ENCODE measurements at places on chromosomes 11 and 22.

DNA sequence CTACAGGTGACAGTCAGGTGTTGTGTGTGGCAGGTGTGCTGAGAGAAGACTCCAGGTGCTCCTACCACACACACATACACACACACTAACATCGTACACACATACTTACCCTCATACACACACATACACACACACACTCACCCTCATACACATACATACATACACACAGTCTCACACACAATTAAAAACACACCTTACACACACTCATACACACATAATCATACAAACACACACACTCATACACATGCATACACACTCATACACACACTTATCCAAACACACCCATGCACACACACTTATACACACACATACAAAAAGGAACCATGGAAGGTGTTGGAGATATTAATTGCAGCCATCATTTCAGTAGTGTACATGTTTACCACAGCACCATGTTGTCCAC lies 4.6 kb downstream of the KRTAP5-3 start:
- DNase-seq: no peak

DNA sequence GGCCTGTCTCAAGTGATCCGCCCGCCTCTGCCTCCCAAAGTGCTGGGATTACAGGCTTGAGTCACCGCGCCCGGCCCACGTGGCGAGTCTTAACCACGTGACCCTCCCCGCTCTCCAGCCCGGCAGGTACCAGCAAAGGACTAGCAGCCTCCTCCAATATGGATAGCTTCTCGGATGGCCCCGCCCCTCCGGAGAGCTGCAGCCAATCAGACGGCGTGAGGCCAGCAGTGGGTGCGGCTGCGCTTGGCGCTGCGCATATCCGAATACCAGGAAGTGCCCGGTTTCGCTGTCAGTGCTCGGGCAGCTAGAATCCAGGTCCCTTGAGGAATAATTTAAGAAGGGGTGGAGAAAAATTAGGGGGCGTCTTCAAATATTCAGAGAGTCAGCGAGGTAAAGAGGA lies 14.7 kb upstream of the PISD start:
- peak; percentile 63 for DNase-seq

DNA sequence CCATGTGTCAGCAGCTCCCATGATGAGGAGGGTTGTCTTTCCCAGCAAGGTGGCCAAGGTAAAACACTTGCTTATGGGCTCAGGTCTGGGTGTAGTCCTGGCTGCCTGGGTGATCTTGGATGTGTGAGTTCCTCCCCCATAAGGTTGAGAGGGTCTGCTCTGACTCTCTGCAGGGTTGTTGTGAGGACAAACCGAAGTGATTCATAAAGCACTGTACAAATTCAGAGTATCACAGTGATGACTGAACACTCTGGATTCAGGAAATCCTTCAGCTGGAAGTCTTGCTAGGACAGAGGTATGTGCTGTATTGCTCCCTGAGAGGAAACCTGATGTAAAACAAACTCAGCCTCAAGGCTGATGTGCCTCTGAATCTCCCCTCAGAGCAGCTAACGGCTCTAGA lies 220.9 kb upstream of the PITPNB start:
- DNase-seq: peak; percentile 69

- no peak for DNase-seq
These were observed 2.5 kb downstream of the CELF1 start for GRCh38 chr11:47550288-47551047.

DNA sequence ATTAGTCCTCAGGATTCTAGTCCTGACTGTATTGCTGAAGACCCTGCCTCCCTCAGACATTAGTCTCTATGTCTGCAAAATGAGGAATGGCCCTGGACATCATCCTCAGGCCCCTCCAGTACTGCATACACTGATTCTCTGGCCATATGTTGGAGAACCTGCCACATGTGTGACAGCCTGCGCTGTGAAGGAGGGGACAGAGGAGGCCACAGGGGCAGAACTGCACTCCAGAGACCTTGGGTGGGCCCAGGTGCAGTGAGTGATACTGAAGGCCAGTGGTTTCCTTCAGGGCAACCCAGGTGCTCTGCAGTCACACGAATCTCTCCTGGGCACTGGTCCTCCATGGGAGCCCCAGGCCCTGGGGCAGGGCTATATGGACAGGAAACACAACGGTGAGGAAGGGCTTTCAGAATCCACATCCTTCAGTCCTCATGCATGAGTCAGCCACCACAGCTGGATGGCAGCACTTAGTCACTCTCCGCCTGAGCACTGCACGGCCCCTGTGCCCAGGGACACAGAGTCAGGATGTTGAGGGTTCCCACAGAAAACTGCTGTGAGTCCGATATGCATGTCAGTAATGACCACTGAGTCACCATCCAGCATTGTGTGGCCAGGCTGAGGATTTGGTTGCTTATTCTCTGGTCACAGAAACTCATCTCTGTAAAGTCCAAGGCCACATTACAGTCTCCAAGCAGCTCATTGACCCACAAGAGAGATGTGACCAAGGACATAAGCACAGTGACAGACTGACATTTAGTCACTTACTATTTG lies 39.7 kb downstream of the ME3 start:
- peak; percentile 92 for DNase-seq

DNA sequence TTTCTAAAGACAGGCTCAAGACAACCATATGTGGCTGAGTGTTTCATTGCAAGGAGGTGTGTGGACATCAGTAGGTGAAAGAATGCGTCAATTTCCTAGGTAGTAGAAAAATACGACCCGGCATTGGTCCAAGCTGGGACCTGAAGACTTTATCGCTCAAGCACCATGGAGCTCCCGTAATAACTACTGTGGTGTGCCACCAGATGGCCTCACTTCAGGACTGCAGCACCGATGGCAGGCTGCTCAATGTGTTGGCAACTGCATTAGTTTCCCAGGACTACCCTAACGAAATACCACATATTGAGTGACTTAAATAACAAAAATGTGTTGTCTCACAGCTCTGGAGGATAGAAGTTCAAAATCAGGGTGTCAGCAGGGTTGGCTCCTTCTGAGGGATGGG lies 72.4 kb upstream of the FAT3 start:
- no peak for DNase-seq

- no peak for DNase-seq
These were observed 96.2 kb downstream of the RASSF10 start for GRCh38 chr11:13105237-13105844.

- DNase-seq: no peak
These were observed 56.2 kb downstream of the GALNT18 start for GRCh38 chr11:11565636-11566035.

DNA sequence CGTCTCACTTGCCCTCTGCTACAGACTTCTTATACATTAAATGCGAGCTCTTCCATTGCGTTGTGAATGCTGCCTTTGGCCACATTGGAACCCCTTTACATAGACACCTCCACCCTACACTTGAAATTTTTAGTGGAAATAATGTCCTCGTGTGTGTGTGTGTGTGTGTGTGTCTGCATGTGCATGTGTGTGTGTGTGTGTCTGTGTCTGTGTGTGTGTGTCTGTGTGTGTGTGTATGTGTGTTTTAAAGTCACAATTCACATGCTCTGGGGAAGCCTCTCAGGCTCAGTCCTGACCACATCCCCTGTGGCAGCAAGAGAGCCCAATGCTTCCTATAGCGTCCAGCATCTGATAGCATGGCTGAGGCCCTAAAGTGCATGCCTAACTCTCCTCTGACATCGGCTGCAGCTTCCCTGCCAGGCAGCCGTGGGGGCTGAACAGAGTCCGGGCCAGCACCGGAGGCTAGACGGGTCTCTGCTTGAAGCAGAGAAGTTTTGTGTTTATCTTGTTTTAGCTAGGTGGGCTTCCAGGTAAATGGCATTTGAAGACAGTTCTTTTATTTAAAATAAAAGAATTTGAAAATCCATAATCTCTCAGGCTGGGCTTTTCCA lies 64.5 kb upstream of the EMID1 start:
- DNase-seq: no peak

- DNase-seq: no peak
These were observed 23.6 kb upstream of the TMA7B start for GRCh38 chr22:39936523-39937145.

DNA sequence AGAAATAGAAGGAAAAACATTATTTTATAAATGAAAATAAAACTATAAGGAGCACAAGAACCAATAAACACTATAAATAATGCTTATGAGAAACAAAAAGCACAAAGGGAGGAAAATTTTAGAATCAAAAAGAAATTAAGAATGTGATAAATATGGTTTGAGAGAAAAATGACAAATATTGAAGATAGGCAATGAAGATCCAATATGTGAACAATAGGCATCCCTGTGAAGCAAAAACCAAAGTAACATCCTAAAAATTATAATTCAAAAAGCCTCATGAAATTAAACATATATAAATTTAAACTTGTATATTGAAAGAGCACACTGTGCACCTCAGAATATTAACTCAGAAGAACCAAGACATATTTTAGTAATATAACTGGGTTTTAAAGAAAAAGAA lies 216.2 kb downstream of the GRIK4 start:
- DNase-seq: no peak

DNA sequence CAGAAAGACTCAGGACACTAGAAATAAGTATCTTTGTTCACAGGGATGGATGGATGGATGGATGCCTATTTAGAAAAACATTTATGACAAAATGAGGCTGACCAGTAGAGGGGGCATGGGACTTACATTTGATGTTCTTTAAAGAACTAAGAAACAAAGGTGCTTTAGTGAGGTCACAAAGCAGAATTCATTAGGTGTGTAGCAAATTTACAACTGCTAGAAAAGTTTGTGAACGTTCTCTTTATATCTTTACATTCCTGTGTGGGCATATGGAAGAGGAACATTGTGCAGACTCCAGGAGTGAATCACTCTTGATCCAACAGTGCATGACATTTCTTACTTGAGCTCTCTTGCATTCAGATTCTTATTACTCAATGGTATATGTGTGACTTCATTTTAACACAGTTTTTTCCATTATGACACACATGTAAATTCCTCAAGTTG lies 15.8 kb upstream of the SIK2 start:
- no peak for DNase-seq

GRCh38 chr11:131675121-131675888 lies 304.9 kb downstream of the NTM start:
- DNase-seq: no peak

DNA sequence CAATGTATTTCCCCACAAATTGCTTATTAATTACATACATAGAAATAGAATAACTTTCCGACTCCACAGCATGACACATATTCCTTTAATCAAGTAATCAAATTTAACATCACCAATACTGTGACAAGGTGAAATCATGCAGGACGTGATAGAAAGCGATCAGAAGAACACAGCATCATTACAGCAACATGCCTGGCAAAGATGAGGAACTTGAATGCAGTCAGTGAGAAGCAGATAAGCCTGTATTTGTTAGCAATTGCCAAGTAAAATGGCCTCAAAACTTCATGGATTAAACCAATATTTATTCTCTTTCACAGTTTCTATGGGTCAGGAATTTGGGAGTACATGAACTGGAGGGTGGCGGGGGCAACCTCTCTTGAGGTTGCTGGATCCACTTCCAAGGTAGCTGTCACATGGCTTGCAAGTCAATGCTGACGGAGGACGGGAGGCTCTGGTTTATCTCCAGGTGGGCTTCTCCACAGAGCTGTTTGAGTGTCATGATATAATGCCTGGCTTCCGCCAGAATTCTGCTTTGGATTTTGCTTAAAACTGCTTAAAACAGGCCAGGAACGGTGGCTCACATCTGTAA lies 12.0 kb upstream of the TEAD1 start:
- no peak for DNase-seq

GRCh38 chr11:63165706-63166310 lies 21.8 kb upstream of the SLC22A24 start:
- DNase-seq: no peak

DNA sequence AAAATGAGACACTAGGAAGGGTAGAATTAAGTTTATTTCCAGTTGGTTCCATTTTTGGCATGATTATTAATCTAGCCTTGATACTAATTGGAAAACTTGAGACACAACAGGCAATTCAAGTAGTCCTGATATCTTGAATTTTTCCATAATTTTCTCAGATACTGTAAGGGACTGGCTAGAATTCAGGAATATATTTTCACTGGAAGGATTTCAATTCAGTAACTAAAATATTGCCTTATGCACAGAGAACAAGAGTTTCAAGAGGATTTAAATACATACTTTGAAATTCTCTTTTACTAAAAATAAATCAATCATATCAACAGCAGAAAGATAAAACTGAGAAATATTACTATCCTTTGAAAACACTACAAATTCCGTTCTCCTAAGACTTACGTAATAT lies 632.9 kb downstream of the LRRC4C start:
- no peak for DNase-seq

DNA sequence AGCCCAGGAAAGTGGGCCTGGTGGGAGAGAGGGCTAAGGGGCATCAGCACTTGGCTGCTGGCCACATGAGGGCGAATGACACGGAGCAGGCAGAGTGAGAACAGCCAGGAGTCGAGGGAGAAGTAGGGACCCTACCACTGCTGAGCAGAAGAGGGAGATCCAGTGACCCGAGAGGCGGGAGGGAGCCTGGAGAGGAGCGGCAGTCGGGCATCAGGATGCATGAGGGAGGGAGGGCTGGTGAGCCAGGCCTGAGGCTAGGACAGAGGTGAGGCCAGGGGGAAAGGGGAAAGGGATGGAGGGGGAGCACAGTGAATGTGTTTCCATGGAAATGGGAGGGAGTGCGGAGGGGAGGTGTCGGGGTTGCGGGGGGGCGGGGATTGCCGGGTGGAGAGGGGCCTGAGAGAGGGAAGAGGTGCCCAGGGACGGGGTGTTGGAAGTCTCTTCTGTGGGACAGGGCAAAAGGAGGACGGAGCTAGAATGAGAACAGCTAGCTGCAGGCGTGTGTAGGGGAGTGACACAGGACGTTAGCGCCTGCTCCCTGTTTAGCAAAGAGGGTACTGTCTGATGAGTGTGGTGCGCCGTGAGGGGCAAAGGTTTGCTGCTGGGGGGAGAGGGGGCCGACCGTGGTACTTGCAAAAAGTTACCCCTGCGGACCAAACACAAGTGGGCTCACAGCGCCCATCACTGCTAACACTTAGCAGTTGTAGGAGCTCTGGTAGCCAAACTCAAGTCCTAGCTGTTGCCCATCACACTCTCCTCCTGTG lies 37.1 kb upstream of the WNT11 start:
- no peak for DNase-seq

GRCh38 chr11:70243912-70244652 lies 26.4 kb upstream of the PPFIA1 start:
- DNase-seq: no peak

- no peak for DNase-seq
These were observed 20.3 kb upstream of the APLP2 start for GRCh38 chr11:130049328-130049771.
